IMR-90 (cell line): ENCODE measurements at places on chromosomes 3 and 15. TPM values are rescaled to one million over a fixed set of nuclear protein-coding genes. Genes with fewer than 3 reads are reported as not detected.

GRCh38 chr3:45170096-45170495, 23.9 kb upstream of the CDCP1 start:
- DNase-seq = no peak

GRCh38 chr3:172357850-172358754, 90.2 kb downstream of the GHSR start:
- peak; percentile 24 for DNase-seq

PAK6 gene
- 0.21 TPM in 1 of 2 replicates, not detected in the other for polyA plus RNA-seq

- no peak for DNase-seq
Observed at GRCh38 chr15:47813748-47814384, 96.6 kb downstream of the SEMA6D start.

PLCD1 gene
- 13.2 and 14.9 TPM in 2 replicates for polyA plus RNA-seq

CYP19A1 gene
- polyA plus RNA-seq = not detected in 2 replicates

GRCh38 chr3:134197681-134198261, 52.9 kb downstream of the RYK start:
- peak; percentile 83 for DNase-seq

- no peak for DNase-seq
Observed at GRCh38 chr3:67897351-67898336, 243.2 kb upstream of the SUCLG2 start.

GRCh38 chr3:39086144-39086543, 21.3 kb downstream of the GORASP1 start:
- DNase-seq = no peak

- DNase-seq = no peak
Observed at GRCh38 chr3:133970339-133970738, 59.4 kb downstream of the SLCO2A1 start.

RPS27L gene
- 302 and 361 TPM in 2 replicates for polyA plus RNA-seq
